G401 (cell line): ENCODE measurements at places on chromosomes 7 and 10.

GRCh38 chr10:118340486-118340885 is 1.6 kb downstream of the FAM204A start:
- DNase-seq: no peak

- peak; percentile 58 for DNase-seq
Observed at GRCh38 chr7:88485821-88486220, 179.1 kb upstream of the STEAP4 start.

GRCh38 chr10:19815731-19816410 is 361 bp upstream of the PLXDC2 start:
- DNase-seq: no peak

- no peak for DNase-seq
Observed at GRCh38 chr7:84372712-84373111, 178.1 kb upstream of the SEMA3A start.

DNA sequence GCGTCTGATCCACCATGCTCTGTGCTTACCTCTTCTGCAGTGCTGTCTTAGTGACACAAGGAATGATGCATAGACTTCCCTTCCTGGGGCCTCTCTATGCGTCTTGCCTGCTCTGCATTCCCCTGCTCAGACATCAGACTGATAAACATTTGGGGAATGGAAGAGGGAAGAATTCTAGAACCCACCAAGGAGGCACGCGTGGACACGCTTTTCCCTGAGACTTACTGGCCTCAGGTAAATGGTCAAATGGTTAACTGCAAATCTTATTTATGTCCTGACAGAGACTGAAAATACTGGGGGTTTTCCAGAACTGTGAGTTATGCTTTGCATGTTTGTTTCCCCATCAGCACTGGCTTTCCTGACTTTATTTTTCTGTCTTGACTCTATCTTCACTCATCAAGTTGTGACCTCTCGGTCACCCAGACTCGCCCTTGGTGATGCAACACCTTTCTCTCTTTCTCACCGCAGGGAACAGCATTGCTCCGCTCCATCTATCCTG is 285.9 kb upstream of the FZD8 start:
- DNase-seq: no peak
